ENCODE measurements at places on chromosomes 6 and 20.

GRCh38 chr6:1316489-1316971 is 4.6 kb downstream of the FOXQ1 start:
- peak; percentile 28 for DNase-seq

GRCh38 chr6:119129968-119130484 is 51.6 kb upstream of the FAM184A start:
- DNase-seq: peak; percentile 58

DNA sequence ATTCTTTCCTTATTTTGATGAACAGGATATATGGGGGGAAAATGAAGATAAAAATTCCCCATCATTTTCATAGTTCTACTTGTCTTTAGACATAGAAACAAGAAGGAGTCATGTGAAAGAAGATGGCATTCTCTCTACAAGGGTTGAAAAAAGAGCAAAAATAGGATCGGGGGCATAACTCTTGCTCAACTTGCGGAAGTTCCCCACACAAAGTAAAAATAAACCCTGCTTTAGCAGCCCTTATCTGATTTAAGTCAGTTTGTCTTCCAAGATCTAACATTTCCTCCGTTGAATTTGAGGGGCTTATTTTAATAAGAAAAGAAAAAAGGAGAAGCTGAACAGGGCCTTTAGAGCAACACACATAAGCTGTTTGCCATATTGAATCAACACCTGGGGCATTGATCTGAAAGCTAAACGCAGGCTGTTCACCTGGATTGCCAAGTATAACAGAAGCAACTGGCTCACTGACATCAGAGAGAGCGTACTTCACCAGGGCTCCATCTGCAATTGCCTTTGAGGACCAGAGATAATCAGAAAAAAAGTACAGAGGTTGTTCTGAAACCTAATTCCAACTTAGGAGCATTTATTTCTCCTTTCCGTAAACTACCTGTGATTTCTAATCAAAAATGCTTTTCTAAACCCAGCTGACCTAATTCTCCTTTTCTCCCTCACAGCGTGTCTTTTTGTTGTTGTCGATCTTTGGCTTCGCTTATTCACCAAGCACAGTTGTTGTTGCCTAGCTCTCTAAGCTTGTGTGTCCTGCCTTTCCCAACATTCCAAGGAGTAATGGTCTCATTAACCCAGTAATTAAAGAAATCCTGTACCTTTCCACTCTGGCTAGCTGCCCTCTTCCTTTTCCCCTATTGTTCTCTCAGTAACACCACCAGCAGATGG is 568.0 kb downstream of the KIF16B start:
- DNase-seq: no peak

DNA sequence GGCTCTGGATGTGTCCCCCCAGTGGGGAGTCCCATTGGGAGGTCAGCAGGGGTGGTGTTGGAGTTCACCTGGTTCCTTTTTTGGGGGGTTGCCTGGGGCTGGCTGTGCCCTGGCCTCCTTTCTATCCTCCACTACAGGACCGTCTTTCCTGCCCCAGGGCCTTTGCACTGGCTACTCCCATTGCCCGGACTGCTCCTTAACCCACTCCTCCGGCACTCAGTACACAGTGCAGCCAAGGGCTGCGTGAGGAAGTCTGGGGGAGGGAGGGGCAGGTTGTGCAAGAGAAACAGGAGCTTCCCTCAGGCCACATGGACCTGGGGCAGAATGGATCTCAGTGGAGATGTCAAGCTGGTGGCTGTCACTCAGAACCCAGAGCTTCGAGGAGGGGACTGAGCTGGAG is 429.3 kb upstream of the SULF2 start:
- DNase-seq: no peak

GRCh38 chr6:160162030-160162566 is 40.5 kb downstream of the SLC22A1 start:
- DNase-seq: peak; percentile 15

DNA sequence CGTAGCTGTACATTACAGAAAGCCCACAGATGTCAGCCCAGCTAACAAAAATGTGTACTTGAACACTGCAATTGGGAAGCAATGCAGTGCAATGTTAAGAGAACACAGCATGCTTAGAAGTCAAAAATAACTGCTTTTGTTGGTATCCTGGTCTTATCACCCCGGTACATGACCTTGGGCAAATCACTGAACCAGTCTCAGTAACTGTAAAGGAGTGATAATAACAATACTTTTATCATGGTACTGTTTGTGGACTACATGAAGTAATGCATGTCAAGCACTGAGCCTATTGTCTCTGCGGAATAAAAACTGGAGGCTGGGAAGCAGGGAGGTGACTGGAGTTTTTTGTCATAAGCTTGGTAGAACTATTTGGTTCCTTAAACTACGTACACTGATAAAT is 44.7 kb upstream of the SPDEF start:
- no peak for DNase-seq

- DNase-seq: no peak
Measured at GRCh38 chr6:113420290-113420689, 436.9 kb upstream of the MARCKS start.

DNA sequence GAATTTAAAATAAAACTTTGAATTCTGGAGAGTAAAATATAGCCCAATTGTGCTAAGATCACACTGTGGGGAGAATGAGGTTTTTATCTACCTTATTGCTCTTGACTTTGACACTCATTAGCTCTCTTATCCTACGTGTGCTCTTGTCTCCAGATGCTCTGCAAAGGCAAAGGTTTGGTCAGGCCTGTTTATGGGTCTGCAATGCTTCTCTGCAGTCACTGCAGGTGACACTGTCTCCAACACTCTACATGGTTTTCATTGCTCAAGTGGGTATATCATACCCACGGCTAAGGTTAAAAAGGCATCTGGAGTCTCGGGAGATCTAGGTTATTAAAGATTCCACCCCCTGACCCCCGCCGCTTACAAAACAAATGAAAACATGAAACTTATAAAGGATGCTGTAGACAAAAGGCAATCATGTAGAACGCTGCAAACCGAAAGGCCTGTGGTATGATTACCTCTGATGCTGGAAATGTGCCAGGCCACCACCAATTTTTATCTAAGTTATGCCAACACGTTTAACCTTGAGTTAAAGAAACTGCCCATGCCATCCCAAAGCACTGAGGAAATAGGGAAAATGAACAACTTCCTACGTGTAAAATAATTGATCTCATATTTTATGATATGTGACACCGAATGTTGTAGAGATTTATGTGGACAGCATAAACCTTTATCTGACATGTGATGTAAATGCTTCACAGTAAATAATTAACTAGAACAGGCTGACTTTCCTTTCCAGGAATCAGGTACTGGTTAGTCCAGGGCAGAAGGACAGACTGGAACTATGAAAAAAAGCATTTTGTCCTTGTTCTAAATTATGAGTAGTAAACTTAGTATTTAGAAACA is 238.2 kb upstream of the NOX3 start:
- no peak for DNase-seq

- DNase-seq: no peak
Measured at GRCh38 chr20:45828589-45828988, 1.5 kb upstream of the TNNC2 start.

DNA sequence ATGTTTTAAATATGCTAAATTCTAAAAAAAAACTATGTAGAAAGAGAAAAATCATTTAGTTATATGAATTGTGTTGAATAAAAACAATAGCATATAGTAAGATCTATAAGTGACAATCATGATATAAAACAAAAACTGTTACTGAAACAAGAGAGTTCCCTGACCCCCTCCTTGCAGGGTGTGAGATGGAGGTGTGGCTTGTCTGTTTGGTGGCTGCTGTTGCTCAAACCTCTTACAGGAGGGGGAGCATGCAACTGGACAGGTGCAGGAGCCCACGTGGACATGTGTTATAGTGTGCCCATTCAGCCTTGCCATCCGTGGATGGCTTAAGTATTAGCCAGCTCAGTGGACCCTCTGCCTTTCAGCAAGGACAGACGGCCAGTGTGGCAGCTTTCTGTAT is 206.7 kb downstream of the MOXD1 start:
- DNase-seq: no peak

DNA sequence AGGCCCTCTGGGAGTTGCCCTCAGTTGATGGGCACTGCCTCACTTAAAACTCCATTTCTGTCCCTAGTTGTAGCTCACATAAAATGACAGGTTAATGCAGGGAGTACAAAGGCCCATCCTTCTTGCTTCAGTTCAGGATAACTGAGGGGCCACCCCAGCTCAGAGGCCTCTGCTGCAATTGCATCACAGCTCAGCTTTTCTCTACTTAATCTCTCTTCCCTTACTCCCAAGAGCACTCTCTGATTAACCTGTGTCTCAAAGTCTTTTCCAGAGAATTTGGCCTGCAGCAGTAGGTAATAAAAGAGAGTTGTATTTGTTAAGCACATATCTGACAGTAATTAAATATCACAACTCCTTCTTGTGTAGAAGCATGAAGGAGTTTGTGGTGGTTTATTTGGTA is 40.9 kb upstream of the FLRT3 start:
- no peak for DNase-seq

- no peak for DNase-seq
Measured at GRCh38 chr6:164013480-164014208, 599.1 kb downstream of the QKI start.

- DNase-seq: no peak
Measured at GRCh38 chr20:20363799-20364592, 3.9 kb upstream of the INSM1 start.

DNA sequence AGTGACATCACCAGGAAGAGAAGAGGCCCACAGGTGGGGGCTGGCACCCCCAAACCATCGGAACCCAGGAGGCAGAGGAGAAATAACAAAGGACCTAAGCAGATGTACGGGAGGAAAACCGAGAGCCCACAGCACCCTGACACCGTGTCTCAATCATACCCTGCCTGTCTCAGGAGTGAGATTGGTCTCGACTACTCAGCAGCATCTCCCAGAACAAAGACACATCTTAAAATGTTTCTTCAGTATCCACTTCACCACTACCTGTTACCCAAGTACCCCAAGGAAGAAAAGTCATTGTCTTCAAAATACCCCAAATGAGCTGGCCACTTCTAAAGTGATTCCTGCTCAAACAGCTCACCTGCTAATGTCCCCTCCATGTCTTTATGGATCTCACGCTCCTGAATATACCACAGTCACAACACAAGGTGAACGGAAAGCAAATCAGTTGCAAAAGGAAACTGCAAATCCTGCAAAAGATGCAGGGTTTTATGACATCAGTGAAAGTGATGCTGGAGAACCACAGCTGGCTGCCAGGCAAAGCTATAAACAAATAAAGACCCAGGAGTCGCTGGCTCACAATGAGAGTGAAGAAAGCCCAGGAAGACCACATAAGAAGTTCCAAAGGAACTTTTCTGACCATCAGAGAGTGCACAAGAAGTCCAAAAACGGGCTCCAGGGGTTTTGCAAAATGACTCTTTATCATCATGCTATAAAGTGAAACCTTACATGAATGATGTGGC is 44.1 kb downstream of the PREX1 start:
- no peak for DNase-seq

GRCh38 chr6:159908535-159908934 is 17.7 kb downstream of the MAS1 start:
- DNase-seq: no peak

DNA sequence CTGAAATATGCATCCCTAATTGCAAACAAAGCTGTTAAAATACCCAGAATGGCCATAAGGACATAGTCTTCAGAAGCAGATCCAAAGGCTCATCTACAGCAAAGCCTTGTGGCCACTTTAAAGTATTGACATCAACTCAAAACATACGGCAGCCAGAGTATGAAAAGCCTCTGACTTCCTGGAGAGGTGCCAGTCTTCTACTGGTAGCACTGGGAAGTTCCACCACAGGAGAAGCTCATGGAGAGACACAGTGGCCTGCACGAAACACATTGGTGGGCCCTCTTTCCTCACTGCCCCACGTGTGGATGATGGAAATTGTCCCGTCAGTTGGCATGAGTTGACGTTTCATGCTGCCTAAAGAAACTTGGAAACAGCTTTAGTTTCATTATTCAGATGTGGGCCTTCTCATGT is 202.6 kb upstream of the HEY2 start:
- no peak for DNase-seq

- no peak for DNase-seq
Measured at GRCh38 chr6:52546678-52547077, 30.2 kb downstream of the TRAM2 start.

GRCh38 chr20:53699906-53700305 is 106.3 kb upstream of the ZNF217 start:
- no peak for DNase-seq

DNA sequence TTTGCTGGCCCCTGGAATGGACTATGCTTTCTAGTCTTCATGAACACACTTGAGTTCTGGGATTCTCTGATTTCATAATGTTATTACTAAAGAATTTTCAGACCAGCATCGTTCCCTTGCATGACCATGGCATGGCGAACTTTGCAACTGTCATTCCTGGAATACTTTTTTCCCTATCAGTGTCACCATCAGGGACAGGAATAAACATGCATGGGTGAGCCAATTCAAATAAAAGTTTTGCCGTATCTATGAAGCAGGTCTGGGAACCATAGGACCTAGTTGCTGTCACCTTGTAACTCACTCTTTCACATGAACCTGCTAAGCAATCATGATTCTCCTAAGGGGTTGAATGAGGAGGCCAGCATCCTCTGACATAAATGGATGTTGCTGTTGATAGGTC is 68.2 kb upstream of the AGPAT4 start:
- no peak for DNase-seq

GRCh38 chr6:140002396-140003022 is 628.1 kb upstream of the CITED2 start:
- no peak for DNase-seq

- DNase-seq: peak; percentile 20
Measured at GRCh38 chr6:27478141-27478705, 5.3 kb upstream of the ZNF184 start.

DNA sequence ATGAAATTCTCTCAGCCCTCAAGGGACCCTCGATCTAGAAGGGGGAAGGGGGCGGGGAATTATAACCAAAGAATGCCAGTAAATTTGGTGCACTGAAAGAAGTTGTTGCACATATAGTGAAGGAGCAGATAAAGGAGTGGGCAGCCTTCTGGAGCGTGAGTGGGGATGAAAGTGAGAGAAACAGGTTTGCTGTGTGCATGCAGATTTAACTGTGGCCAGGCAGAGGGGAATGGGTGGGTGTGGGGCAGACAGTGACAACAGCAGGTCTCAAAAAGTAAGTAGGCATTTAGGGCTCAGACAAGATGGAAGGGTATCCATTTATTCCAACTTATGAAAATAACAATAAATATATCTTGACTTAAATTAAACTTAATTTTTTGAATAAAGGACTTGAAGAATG is 149.1 kb downstream of the KCNQ5 start:
- no peak for DNase-seq

GRCh38 chr20:16316513-16316912 is 256.7 kb downstream of the KIF16B start:
- DNase-seq: no peak

- DNase-seq: peak; percentile 35
Measured at GRCh38 chr6:10505529-10505928, 15.6 kb upstream of the GCNT2 start.

GRCh38 chr6:146850238-146850896 is 251.6 kb downstream of the ADGB start:
- peak; percentile 54 for DNase-seq

Data from epithelial cell of esophagus (primary cell).